ENCODE measurements at places on chromosomes 12 and 14. TPM values are rescaled to one million over a fixed set of nuclear protein-coding genes. Genes with fewer than 3 reads are reported as not detected.

Gene CPSF2
- total RNA-seq: 12.1 TPM

Gene GPR65
- 12.2 TPM for total RNA-seq

Gene SPIC
- total RNA-seq: not detected

Gene CNTN1
- not detected for total RNA-seq

Gene EIF2B2
- total RNA-seq: 19.8 TPM

Gene HOXC10
- total RNA-seq: not detected

Data from CD8-positive, alpha-beta T cell (primary cell).